ENCODE measurements at places on chromosomes 12 and 14. TPM values are rescaled to one million over a fixed set of nuclear protein-coding genes. Genes with fewer than 3 reads are reported as not detected.

Gene SPRYD4
- total RNA-seq, result 5.8 TPM

Gene FAM222A
- 7.6 TPM for total RNA-seq

Gene MYBPC1
- 8.8 TPM for total RNA-seq

Gene OR4E2
- total RNA-seq, result not detected
